ENCODE measurements at places on chromosomes 1 and 21.

- DNase-seq, result no peak
Observed at GRCh38 chr1:118556936-118557335, 371.9 kb upstream of the SPAG17 start.

DNA sequence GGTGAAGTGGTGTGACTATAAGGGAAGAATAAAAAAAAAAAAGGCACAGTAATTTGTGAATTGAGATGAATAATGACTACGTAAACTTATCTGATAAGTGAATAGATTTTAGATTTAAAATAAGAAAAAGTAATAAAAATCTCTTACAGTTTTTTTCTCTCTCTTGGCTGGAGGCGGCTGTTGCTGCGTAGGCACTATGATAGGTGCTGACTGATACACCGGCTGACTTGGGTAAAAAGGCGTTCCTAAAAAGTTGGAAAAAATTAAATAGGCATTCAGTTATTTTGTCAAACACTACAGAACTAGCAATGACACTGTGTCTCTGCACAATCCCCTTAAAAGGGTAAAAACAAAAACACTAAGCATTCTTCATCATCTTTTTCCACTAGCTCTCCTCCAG lies 185.7 kb upstream of the HP1BP3 start:
- DNase-seq, result no peak

DNA sequence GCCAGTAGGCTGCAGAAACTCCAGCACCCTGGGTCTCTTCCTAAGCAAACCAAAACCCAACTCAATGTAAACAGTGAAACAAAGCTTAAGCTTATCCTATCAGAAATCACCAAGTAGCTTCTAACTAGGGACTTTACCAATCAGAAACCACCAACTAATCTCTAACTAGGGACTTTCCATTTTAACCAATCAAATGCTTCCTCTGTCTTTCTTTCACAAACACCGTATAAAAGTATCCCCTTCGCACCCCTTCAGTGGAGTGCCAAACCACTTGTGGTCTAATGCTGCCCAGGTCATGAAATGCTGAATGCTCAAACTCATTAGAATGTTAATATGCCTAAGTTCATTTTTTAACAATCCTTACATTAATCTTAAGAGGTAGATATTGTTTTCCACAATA lies 250.5 kb upstream of the DUSP10 start:
- no peak for DNase-seq

DNA sequence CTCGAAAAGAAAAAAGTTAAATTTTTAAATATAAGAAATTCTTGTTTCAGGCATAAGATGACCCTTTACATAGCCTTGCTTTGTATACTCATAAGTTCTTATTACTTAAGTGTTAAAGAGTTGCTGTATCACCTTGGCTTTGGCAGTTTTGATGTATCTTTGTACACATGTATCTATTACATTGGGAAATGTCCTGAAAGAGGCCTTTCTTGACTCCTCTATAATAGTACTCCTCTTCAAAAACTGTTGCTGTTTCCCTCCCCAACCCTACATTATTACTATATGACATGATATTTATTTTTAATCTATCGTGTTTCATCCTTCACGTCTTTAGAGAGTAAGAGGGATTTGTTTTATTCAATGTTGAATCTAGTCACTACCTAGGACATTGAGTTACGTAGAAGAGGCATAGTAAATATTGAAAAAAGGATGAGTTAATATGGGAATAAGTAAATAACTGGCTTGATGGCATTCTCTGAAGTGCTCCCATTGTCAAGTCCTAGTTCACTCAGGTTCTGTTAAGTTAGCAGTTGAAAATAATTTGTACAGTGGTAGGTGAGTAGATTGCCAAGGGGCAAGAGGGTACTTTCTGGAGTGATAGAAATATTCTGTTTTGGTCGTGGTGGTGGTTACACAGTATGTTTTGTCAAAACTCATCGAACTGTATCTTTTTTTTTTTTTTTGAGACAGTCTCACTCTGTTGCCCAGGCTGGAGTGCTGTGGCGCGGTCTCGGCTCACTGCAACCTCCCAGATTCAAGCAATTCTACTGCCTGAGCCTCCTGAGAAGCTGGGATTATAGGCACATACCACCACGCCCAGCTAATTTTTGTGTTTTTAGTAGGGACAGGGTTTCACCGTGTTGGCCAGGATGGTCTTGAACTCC lies 8.2 kb downstream of the THRAP3 start:
- no peak for DNase-seq

DNA sequence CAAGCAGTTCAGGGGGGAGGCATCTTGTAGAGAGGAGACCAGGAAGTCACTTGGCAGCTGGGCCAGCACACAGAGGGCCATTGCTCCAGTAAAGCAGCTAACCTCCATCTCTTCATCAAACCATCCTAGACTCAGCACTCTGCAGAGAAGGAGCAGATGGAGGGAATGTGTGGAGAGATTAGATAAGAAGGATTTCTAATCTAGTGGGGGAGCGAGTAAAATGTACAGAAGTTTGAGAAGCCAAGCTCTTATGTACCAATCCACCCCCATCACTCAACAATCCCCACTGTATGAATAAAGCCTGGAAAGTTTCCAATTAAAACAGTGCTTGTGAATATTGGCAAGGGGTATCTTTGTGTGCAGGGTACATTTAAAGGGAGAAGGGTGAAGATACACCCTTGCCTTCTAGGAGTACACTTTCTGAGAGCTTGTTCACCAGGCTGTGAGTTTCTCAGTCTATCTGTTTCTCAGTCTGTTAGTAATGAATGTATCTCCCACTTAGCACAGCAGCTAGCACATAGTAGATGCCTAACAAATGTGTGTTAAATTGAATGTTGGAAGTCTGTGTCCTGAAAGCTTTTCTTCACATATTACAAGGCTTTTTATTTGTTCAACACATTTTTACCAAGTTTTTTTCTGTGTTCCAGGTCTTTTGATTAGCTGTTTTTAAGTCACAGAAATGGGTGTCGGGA lies 142.7 kb upstream of the UBE2U start:
- DNase-seq, result no peak

- no peak for DNase-seq
Observed at GRCh38 chr21:29638761-29639327, 301.0 kb downstream of the GRIK1 start.

DNA sequence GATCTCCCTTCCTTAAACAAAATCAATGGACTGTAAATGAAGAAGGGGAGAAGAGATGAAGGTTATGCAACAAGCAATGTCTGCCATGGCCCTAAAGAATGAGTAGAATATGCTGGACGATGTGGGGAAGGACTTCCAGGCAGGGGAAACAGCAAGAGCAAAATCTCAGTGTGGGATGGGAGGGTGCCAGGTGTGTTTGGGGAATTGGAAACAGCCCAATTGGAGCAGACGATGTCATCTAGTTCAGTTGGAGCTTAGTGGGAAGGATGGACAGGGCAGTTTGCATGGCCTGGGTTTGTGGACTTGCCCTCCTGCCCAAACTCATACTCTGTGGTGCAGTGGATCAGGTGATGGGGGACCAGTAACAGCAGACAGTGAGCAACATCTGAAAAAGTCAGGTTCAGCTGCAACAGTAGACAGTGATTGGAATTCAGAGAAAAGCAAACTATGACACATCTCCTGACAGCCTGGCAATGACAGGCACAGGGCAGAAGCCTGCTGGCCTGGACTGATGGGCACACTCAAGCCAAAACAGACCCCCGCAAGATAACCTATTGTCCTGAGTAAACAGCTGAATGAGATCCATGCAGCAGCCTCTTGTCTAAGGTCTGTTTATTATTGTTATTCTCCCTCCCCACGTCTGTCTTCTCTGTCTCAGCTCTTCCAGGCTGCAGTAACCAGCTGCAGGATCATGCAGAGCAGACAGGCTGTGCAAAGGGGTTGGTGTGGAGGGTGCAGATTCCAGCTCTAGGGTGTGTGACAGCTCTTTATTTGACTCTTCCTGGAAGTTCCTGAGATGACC lies 50.5 kb upstream of the PRELP start:
- no peak for DNase-seq

- no peak for DNase-seq
Observed at GRCh38 chr1:5416518-5416917, 575.7 kb downstream of the NPHP4 start.

All from coronary artery (tissue), 2 donors.